ENCODE measurements at places on chromosomes 12 and 14. TPM values are rescaled to one million over a fixed set of nuclear protein-coding genes. Genes with fewer than 3 reads are reported as not detected.

GRCh38 chr12:76652402-76652801 lies 92.8 kb upstream of the OSBPL8 start:
- peak; percentile 26 for DNase-seq

DNA sequence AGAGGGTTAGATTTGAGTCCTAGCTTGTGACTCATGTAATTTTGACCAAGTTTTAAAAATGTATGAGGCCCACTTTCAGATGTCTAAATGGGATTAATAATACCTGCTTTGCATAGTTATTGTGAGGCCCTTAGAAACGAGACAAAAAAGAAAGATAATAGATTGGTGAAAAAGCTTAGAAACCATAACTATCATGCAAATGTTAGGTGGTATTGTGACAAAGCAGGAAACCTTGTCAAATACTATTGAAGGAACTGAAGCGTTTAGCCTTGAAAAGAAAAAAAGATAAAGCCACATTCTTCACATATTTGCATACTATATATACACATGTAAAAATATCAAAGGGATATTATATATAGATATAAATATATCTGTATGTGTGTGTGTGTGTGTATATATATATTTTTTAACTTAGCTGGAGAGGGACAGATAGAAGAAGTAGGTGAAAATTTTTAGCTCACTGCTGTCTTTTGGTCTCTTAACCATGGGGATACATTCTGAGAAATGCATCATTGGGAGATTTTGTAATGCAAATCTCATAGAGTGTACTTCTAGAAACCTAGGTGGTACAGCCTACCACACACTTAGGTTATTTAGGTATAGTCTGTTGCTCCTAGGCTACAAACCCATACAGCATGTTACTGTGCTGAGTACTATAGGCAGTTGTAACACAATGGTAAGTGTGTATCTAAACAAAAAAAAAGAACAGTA lies 270.3 kb downstream of the CCDC91 start:
- no peak for DNase-seq

DNA sequence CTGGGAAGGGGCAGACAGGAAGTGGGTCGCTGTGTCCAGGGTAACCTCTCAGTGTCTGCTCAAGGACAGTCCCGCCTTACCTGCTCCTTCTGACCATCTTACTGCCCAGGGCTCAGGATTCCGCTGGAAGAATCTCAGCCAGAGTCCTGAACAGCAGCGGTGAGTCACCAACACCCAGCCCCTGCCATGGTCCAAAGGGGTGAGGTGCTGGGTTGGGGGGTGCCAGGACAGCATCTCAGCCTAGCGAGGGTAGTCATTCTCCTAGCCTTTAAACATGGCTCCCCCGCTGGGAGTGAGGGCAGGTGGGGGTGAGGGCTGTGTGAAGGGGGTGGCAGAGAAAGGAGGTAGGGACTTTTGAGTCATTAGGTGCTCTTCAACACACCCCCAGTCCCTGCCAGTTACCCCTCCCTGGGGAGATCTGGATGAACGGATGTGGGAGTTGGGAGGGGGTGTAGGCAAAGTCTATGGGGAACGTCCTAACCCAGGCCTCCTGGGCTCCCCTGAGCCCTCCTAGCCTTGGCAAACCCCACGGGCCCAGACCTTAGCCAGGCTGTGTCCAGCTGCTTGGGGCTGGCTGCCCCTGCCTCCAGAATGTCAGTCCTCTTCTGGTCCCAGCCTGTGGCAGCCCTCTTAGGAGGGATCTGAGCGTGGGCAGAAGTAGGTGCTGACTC lies 2.5 kb downstream of the TAMALIN start:
- DNase-seq, result no peak

- no peak for DNase-seq
These were observed 187.8 kb downstream of the ADGRD1 start for GRCh38 chr12:131141514-131141913.

DNA sequence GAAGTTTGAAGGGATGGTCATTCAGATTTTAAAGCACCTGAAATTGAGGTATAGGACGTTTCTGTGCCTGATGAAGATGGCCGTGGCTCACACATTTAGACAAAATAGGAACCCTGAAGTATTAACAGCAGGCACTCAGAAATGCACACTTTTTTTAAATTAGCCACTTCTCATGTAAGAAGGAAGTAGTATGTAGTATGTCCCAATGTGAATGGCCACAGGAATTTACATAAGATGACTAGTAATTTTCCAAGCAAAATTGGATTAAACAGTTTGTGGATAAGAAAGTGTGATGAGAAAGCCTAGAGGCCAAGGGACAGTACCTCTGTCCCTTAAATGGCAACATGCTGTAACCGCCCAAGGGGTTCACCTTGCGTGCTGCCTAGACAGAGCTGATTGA lies 1.8 kb upstream of the MIS18BP1 start:
- no peak for DNase-seq

- DNase-seq, result no peak
These were observed 116.8 kb downstream of the GLT1D1 start for GRCh38 chr12:128970110-128970509.

- DNase-seq, result no peak
These were observed 54.2 kb upstream of the LRRK2 start for GRCh38 chr12:40170593-40170992.

GRCh38 chr12:50061946-50062686 lies 4.7 kb downstream of the ASIC1 start:
- no peak for DNase-seq

- DNase-seq, result no peak
These were observed 203.0 kb downstream of the RBM19 start for GRCh38 chr12:113762882-113763816.

DNA sequence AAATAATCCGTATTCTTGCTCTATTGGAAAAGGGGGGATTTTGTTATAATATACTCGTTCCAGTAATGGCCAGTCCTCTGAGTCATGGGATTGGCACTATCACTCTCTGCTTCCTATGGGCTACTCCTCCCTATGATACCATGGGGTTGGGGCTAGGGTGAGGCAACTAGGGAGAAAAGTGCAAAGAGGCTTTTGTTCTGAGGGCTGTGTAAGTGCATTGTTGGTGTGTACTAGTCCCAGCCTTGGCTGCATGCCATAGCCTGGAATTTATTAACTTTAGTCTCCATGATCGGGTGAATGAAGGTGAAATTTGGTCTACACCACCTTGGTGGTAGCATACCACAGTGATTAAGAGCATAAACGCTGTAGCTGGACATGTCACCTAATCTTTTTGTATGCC lies 247.6 kb downstream of the RPAP3 start:
- no peak for DNase-seq

- DNase-seq, result no peak
These were observed 116.5 kb downstream of the MGAT4C start for GRCh38 chr12:86139671-86140070.

GRCh38 chr14:98608071-98609060 lies 663.6 kb downstream of the BCL11B start:
- no peak for DNase-seq

DNA sequence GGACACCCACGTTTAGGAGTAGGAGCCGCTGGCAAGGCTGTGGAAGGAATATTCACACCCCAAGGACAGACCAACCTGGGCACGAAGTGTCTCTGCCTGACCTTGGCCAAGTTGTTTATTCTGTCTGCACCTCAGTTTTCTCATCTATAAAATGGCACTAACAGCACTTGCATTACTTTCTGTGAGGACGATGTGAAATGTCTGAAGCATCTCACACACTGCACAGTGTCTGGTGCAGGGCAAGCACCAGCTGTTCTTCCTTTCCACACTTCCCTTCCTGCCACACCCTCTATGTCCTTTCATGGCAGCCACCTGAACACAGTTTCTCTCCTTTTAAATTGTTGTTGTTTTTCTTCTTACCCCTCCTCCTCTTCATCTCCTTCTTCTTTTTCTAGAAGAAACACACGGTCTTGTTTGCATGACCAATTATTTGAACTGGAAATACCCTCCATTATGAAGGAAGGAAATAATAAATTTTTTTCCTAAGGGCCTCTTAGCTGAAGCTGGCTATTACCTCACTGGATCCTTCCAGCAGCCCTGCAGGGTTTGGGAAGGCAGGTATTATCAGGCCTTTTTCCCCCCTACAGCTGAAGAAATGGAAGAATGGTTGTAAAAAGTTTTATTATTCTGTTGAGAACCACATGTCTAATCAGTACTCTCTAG lies 42.9 kb upstream of the ATP23 start:
- DNase-seq, result no peak

- DNase-seq, result no peak
These were observed 736.4 kb upstream of the LRFN5 start for GRCh38 chr14:40870252-40870651.

DNA sequence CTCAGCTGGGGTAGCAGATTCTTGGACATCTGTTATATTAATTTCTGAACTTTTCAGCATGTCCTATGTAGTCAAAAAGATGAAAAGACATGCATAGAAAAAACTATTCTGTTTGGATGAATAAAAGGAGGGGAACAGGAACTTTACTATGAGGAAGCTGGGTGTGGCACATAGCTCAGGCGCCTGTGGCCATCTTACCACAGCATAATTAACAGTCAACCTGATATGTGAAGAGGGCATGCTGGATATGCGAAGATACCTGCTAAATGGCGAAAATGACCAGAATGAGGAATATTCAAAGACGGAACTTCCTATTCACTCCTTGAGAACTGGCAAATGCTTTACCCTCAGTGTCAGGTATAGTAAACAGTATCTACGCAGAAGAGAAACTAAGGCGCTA lies 18.4 kb downstream of the SETD3 start:
- no peak for DNase-seq

- DNase-seq, result no peak
These were observed 67.2 kb downstream of the TMEM30B start for GRCh38 chr14:61213920-61214319.

DNA sequence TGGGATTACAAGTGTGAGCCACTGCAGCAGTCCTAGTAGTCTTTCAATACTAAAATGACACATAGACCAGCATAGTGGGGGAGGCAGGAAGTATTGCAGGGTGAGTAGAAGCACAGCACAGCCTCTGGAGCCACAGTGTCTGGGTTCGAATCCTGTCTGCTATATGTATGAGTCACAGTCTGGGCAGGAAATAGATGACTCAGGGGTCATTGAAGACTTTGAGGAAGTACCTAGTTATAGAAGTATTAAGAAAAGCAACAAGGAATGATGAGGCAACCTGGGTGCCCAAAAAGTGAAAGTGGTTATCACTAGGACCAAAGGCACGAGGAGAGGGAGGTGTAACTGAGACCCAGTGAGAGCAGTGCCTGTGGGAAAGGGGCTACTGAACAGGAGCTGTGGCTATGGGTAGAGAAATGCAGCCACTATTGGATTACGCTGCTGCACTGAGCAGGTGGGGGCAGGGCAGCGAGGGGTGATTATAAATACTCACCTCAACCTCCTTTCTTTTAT lies 124.0 kb downstream of the PDE3A start:
- DNase-seq, result no peak

- no peak for DNase-seq
These were observed 31.5 kb upstream of the BCL7A start for GRCh38 chr12:121990114-121990647.

DNA sequence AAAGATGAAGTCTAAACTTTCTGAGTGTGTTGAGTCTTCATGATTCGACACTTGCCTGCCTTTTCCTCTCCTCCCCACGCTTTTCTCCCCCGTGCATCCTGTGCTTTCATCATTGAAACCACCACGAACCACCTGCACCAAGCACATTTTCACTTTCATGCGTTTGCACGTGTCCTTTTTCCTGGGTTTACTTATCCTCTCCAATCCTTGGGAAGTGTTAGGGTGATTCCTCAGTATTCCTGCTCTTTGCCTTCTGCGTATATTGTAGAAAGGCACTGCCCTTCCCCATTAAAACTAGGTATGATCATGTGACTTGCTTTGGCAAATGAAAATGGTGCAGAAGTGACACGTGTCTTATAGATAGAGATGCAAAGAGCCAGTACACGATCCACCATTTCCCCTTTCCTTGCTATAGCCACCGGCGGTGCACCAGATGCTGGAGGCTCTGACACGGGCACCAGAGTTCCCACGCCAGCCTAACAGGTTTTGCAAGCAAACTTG lies 106.6 kb downstream of the BRMS1L start:
- DNase-seq, result no peak

RTL1 gene
- 0.16 TPM for polyA plus RNA-seq

P2RX7 gene
- polyA plus RNA-seq, result 1.3 TPM

IGF1 gene
- 5.4 TPM for polyA plus RNA-seq

KRT81 gene
- 0.72 TPM for polyA plus RNA-seq

FZD10 gene
- polyA plus RNA-seq, result 1.2 TPM

Measured in large intestine (tissue), 12 donors.